HL-60 (cell line): ENCODE measurements at places on chromosomes 1 and 21.

- no peak for DNase-seq
Measured at GRCh38 chr1:40785446-40785845, 1.9 kb downstream of the KCNQ4 start.

GRCh38 chr1:19153169-19153568 lies 56.9 kb downstream of the UBR4 start:
- DNase-seq: no peak

- DNase-seq: no peak
Measured at GRCh38 chr1:18485227-18485626, 4.5 kb downstream of the KLHDC7A start.

GRCh38 chr1:157195521-157196244 lies 57.5 kb upstream of the ETV3 start:
- DNase-seq: no peak

DNA sequence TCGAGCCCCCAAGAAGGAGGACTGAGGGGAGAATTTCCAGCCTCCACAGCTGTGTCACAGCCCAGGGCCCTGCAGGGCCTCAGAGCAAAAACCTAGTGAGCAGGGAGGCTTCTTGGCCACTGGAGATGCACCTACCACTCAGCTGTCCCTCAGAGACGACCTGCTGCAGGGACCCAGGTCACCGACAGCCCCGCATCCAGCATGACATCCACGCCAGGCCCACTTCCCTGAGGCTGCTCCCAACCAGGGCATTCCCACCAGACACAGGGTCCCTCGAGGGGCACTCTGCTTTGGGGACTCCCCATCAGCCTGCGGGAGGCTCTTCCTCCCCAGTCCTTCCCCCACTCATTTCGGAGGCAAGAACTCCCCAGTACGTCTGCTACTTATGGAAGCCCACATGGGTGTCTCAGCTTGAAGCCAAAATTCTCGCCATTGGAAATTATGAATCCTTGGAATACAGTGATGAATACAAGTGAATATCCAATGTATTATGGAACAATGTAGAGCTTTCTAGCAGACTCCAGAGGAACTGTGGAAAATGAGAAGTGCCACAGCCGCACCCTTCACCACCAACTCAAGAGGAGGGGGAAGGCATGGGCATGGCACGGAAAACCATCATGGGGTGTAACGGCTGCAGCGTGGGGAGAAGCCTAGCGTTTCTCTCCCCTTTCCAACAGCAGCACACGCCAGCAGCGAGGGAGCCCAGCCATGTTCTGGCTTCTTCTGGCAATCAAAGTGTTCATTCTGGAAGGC lies 6.9 kb downstream of the TFF3 start:
- DNase-seq: no peak

DNA sequence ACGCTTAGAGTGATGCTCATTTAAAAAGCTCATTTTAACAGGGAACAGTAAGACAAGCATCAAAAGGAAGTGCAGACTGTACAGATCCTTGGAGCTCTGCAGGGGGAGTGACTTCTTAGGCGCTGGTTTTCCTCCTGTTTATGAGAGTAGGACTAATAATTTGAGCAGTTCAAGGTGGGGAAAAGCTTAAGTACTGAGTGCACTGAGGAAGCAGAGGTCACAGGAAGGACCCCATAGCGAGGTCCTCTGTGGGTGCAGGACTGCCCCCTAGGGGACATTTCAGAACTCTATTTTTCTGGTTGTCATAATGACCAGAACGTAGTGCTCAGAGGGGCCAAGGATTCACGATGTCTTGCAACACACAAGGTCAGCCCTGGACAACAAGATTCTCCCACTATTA lies 112.1 kb downstream of the HLCS start:
- peak; percentile 14 for DNase-seq

DNA sequence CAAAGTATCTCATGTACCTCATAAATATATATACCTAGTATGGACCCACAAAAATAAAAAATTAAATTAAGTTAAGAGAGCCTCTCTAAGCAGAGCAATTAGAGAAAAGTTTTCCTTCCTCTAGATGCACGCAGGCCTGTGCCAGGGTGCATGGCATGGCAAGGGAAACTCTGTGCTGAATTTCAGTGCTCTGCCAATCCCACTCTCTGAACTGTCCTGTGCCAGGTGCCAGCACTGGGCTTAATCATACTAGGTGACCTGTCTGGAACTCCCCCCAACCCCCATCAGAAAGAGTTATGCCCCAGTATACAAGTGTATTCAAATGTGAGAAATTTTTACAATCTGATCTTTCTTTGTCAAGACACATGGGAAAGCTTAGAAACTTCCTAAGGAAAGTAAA lies 10.4 kb upstream of the LAMC2 start:
- DNase-seq: no peak

DNA sequence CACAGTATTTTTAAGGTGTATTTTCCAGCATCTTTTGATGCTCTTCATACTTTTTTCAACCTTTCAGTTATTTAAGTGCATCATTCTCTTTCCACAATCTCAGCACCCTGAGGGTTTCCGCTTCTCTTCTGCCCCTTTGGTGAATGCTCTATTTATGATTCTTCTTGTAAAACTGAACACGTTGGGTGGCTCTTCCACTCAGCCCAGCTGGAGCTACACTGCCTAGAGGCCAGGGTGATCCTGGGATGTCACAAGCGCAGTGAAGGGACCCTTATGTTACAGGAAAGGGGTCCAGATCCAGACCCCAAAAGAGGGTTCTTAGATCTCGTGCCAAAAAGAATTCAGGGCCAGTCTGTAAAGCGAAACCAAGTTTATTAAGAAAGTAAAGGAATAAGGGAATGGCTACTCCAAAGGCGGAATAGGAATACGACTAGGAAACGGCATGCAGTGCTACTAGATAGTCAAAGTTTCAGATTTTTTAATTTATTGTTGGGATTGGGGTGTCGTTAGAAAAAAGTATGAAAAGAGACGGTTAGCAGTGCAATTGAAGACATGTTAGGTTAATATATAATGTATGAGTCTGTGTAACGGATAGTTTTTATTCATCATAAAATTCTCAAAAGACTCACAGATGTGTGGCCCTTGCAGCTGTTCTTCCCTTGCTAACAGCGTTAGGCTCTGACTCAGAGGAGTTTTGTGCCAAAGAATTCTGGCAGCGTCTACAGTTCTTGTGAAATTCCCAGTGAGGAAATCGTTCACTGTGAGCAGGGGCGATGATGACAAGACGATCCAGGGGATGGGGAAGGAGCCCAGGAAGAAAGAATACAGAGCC lies 14.4 kb upstream of the ERVH48-1 start:
- peak; percentile 66 for DNase-seq

DNA sequence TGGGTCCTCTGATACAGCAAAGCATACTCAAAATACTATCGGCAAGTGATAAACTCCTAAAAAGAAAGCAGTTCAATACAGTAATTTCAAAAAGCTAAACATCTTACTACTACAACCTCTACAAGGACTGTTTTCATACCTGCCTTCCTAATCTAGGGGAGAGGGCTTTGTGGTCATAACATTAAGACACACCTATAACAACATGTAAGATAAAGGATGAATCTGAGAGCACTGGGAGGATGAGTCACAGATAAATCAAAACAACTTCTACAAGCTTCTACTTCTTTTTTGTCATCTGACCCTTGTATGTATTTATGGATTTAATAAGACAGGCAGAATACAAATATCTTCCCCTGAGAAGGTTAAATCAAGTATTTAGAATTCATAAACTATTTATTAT lies 40.0 kb downstream of the LTN1 start:
- DNase-seq: no peak

- DNase-seq: no peak
Measured at GRCh38 chr1:44212355-44213221, 683 bp upstream of the DMAP1 start.

DNA sequence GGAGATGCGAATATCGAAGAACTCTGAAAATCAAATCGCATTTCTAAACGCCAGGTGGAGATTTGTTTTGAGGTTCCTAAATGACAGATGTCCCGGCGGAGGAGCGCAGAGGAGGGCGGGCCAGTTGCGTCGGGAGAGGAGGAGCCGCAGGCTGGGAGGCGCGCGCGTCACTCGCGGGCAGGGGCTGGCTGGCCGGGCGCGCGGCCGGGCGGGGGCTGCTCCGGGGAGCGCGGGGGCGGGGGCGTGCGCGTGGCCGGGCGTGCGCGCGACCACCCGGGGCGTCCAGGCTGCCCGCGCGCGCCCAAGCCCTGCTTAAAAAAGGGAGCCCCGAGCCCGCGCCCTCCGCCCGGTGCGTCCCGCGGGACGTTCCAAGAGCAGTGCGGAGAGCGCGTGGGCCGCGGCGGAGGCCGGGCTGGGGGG lies 47.3 kb downstream of the H3-3A start:
- DNase-seq: peak; percentile 87

DNA sequence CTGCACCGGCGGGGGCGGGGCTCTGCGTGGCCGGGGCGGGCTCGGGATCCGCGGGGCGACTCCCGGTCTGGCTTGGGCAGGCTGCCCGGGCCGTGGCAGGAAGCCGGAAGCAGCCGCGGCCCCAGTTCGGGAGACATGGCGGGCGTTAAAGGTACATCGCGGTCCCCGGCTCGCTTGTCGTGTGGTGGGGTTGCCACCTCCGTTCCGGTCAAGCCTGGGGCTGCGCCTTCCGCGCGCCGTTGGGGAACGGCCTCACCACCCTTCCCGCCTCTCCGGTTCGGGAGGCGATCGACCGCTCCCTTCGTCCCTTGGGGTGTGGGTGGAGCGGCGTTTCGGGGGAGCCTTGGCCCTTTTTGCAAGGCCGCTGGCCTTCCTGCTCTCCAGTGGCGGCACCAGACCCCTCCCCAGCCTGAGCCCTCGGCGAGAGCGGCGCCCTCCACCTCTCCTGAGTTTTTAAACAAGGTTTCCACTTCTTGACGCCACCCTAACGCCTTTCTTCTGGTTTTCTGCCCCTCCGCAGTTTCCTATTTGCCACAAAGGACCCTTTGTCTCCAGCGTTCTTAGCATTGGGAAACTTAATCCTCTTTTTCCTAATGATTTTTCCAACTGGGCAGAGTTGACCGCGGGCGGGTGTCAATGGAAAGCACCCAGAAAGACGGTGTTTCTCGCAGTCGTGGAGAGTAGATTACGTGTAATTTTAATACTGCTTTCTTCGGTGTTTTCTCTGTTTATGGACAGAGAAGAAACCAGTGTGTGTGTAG lies at the start of the genes LEPR and LEPROT:
Gene LEPR, plus strand, starts transcription at position 79 of the 761 bp plus-strand sequence. CDS start 144,898 bp downstream, outside the sequence.
Gene LEPROT, plus strand, starts transcription at position 79 of the 761 bp plus-strand sequence. Its CDS starts 57 bp downstream, at position 136.
- no peak for DNase-seq

DNA sequence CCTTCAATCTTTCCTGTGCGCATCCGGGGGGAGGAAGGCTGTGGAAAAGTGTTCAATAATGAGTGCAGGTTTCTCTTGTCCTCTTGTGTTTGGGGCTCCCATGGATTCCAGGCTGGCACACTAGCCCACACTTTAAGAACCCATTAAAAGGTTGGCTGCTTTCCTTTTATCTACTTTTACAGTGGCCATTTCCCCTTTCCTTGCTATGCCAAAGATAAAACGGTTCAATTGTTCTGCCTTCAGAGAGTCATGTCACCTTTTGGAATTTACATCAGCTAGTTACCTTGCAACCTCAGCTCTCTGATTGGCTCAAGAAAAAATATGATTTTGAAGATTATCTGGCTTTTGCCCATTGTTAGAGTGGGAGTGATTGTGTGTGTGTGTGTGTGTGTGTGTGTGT lies 182.3 kb downstream of the SDCCAG8 start:
- DNase-seq: no peak

- no peak for DNase-seq
Measured at GRCh38 chr1:201530741-201531531, 8.0 kb upstream of the NAV1 start.

DNA sequence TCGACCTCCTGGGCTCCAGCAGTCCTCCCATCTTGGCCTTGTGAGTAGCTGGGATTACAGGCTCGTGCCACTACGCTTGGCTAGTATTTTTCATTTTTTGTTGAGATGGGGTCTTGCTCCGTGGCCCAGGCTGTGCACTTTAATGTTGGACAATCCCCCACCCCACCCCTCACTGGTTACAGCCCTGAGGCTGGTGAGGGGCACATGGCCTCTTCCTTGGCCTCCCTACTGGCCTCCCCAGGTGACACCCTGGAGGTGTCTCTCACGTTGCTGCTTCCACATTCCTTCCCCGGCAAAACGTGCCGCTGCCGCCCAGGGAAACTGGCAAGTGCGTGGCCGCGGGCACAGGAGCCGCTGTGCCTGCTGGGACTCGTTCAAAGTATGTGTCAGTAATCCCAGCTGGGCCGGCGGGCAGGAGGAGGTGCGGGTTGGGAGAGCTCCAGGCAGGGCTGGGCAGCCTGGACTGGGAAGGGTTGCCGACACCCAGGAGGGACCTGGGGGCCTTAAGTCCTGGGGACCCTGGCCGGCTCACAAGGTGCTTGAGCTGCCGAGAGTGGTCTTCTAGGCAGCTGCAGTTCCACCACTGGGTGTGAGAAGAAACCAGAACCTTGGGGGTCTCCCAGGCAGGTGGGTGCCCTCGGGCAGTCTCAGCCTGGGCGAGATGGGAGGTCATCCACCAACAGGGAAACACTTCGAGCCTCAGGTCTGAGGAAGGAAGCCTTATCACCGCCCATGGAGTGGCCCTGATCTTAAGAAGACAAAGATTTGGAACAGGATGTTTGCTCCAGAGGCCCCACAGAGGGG lies 6.5 kb downstream of the WNT3A start:
- DNase-seq: no peak

GRCh38 chr1:64318428-64318827 lies 115.0 kb downstream of the UBE2U start:
- DNase-seq: no peak

DNA sequence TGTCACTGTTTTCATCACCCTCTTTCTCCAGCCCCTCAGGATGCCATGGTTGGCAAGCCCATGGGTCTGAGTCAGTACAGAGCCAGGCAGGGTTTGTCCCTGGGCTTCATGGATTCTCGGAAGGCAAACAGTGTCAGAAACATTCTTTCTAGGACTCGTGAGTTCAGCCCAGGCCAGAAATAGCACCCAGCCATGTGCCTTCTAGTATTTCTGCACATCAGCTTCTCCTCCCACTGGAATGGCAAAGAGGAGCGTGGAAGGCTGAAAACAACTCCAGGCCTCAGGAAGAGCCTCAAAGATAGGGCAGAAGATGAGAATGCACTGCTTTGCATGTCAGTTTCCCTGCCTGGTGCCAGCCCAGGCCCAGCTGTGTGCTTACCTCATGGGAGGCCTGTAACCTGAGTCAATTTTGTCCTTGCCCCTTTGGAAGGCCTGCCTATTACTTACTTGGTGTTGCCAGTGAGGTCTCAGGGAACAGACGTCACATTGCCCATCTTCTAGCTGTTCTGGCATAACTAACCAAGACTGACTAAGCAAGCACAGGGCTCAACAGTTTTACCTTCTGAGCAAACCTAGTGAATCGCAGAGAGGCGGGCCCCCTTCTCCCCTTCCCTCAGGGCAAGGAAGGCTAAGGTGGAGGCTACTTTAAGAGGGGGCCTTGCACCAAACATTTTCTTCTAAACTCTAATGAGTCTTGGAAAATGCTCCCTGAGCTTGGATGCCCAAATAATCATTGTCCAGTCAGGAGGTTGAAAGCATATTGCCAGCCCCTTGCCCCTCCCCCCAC lies 42.4 kb downstream of the GLUL start:
- no peak for DNase-seq

DNA sequence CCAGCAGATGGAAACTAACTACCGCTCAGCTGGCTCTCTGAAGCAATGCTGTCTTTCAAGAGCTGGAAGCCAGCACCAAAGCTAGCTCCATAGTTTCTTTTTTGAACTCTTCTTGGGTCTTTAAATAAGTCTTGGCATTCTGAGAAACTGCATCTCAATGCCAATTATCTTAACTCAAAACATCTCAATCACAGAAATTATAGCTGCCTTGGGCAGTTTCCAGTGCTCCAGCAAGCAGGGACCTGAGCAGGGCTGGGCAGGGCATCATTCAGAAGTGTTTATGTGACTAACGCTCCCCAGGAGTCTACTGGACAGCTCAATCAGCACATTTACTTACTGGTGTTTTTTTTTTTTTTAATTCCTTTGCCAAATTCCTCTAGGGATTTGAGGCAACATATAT lies 18.3 kb upstream of the PADI4 start:
- no peak for DNase-seq
